ENCODE measurements at places on chromosomes 3 and 15. TPM values are rescaled to one million over a fixed set of nuclear protein-coding genes. Genes with fewer than 3 reads are reported as not detected.
A peak's percentile ranks its signal among the peaks of the same experiment; 100 is the strongest.

- no peaks in the 10 kb centered on the region for H3K4me1 ChIP-seq
- H3K27ac ChIP-seq = no peak overlapping the region
- no peak for DNase-seq
- no peaks in the 10 kb centered on the region for H3K27me3 ChIP-seq
- H3K4me3 ChIP-seq = no peak overlapping the region
- H3K36me3 ChIP-seq = no peaks in the 10 kb centered on the region
Observed at GRCh38 chr15:49096090-49096750, 50.0 kb upstream of the SECISBP2L start.

GRCh38 chr15:30783019-30783418, 120.7 kb upstream of the FAN1 start:
- no peak overlapping the region for H3K27ac ChIP-seq
- H3K4me3 ChIP-seq = no peak overlapping the region
- peaks cover 13% of the 10 kb centered on the region for H3K27me3 ChIP-seq
- H3K4me1 ChIP-seq = no peaks in the 10 kb centered on the region

Gene CFAP91
- total RNA-seq = not detected

GRCh38 chr15:89533861-89534544, 37.6 kb upstream of the RHCG start:
- no peak overlapping the region for H3K27ac ChIP-seq
- H3K36me3 ChIP-seq = peaks cover 9% of the 10 kb centered on the region
- peaks cover 40% of the 10 kb centered on the region for H3K27me3 ChIP-seq
- no peaks in the 10 kb centered on the region for H3K4me1 ChIP-seq
- H3K4me3 ChIP-seq = no peak overlapping the region

DNA sequence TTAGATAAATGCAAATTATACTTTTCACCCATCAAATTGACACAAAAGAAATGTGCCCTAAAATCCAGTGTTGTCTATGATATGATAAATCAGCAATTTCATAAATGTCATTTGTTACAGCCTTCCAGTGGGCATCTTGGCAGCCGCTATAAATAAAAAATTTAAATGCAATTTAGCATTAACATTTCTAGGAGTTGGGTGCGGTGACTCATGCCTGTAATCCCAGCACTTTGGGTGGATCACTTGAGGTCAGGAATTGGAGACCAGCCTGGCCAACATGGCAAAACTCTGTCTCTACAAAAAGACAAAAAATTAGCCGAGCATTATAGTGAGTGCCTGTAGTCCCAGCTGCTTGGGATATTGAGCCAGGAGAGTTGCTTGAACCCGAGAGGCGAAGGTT, 65.9 kb upstream of the POMGNT2 start:
- H3K27ac ChIP-seq = no peak overlapping the region
- no peak overlapping the region for H3K4me3 ChIP-seq
- H3K27me3 ChIP-seq = no peaks in the 10 kb centered on the region
- H3K36me3 ChIP-seq = peaks cover 16% of the 10 kb centered on the region

DNA sequence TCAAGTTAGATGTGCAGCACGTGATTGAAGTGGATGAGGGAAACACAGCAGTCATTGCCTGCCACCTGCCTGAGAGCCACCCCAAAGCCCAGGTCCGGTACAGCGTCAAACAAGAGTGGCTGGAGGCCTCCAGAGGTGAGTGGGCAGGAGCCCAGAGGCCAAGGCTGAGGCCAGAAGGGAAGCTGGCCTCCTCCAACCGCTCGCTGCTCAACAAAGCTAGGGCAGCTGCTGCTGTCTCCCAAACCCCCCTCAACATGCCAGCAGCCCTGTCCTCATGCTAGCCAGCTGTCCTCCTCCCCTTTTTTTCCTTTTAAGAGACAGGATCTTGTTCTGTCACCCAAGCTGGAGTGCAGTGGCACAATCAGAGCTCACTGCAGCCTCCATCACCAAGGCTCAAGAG, 57.0 kb downstream of the BOC start:
- H3K27ac ChIP-seq = no peak overlapping the region
- no peak overlapping the region for H3K4me3 ChIP-seq
- no peaks in the 10 kb centered on the region for H3K4me1 ChIP-seq

GRCh38 chr3:48927928-48928327, 9.3 kb downstream of the ARIH2 start:
- DNase-seq = no peak
- peak overlapping the region; percentile 56 for H3K27ac ChIP-seq
- peak overlapping the region; percentile 65 for H3K4me3 ChIP-seq
- peaks cover 31% of the 10 kb centered on the region for H3K36me3 ChIP-seq
- no peaks in the 10 kb centered on the region for H3K27me3 ChIP-seq

DNA sequence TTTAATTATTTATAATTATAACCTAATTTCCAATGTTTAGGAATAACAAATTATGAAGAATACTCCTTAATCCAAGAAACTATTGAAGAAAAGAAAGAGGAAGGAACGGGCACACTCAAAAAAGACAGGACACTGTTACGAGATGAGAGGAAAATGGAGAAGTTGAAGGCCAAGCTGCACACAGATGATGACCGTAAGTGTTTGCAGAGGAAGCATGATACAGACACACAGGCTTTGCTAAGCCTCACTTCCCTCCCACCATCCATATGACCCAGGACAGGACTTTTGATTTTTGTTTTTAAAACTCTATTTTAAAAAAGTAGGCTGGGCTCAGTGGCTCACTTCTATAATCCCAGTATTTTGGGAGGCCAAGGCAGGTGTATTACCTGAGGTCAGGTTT, 389.4 kb upstream of the TPM1 start:
- DNase-seq = peak; percentile 22
- H3K4me1 ChIP-seq = no peaks in the 10 kb centered on the region
- H3K36me3 ChIP-seq = no peaks in the 10 kb centered on the region

DNA sequence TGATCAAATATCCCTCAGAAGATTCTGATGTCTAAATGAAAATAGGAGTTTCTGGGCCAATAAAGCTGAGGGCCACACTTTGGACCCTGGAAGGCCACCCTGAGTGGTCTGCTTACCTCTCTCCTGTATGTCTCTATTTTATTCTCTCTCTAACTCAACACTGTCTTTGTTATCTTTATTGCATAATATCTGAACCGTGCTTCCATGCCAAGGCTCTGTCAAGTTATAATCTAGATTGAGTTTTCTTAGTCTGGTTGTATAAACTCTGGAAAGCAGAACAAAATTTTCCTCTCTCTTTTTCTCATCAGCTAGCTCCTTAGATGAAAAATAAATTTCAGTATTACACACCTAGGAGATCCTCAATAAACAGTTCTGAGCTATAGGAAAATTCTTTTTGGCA, 36.2 kb upstream of the ACTL6A start:
- H3K27ac ChIP-seq = no peak overlapping the region
- no peak overlapping the region for H3K4me3 ChIP-seq
- no peaks in the 10 kb centered on the region for H3K4me1 ChIP-seq
- DNase-seq = no peak
- H3K36me3 ChIP-seq = no peaks in the 10 kb centered on the region
- peaks cover 15% of the 10 kb centered on the region for H3K27me3 ChIP-seq

- H3K4me3 ChIP-seq = peak overlapping the region; percentile 89
- H3K4me1 ChIP-seq = peaks cover 35% of the 10 kb centered on the region
- peaks cover 8% of the 10 kb centered on the region for H3K27me3 ChIP-seq
Observed at GRCh38 chr15:83108266-83109219, 1.1 kb downstream of the TM6SF1 start.

Gene CSTA
- not detected for total RNA-seq

DNA sequence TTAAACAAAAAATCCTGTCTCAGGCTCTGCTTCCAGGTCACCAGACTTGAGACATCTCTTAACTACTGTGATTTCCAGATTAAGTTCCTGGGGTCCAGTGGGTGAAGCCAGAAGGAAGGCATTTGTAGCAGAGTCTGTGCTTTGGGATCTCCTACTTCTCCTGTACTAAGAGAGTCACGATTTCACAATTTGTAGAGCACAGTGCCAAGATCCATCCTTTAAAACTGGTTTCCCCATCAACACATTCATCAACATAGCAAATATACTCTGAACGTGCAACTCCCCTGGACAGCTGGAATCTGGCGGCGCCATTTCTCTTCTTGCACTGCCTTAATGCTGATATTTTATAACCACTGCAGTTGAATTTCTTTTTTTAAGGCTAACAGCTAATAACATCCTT, 33.2 kb downstream of the CDCP1 start:
- H3K36me3 ChIP-seq = no peaks in the 10 kb centered on the region
- no peak overlapping the region for H3K27ac ChIP-seq
- DNase-seq = no peak
- H3K4me1 ChIP-seq = peaks cover 23% of the 10 kb centered on the region

Gene CPN2
- not detected for total RNA-seq

GRCh38 chr3:30768046-30768445, 126.4 kb downstream of the GADL1 start:
- H3K27ac ChIP-seq = no peak overlapping the region
- no peak for DNase-seq
- H3K4me1 ChIP-seq = no peaks in the 10 kb centered on the region
- no peak overlapping the region for H3K4me3 ChIP-seq

- H3K36me3 ChIP-seq = no peaks in the 10 kb centered on the region
- H3K27ac ChIP-seq = no peak overlapping the region
- no peak for DNase-seq
- H3K4me3 ChIP-seq = no peak overlapping the region
Observed at GRCh38 chr3:81352867-81353266, 408.6 kb downstream of the GBE1 start.

- H3K4me3 ChIP-seq = no peak overlapping the region
- H3K4me1 ChIP-seq = peaks cover 6% of the 10 kb centered on the region
- no peak overlapping the region for H3K27ac ChIP-seq
- DNase-seq = no peak
- H3K27me3 ChIP-seq = peaks cover 36% of the 10 kb centered on the region
Observed at GRCh38 chr15:83300826-83301225, 16.4 kb upstream of the BNC1 start.

DNA sequence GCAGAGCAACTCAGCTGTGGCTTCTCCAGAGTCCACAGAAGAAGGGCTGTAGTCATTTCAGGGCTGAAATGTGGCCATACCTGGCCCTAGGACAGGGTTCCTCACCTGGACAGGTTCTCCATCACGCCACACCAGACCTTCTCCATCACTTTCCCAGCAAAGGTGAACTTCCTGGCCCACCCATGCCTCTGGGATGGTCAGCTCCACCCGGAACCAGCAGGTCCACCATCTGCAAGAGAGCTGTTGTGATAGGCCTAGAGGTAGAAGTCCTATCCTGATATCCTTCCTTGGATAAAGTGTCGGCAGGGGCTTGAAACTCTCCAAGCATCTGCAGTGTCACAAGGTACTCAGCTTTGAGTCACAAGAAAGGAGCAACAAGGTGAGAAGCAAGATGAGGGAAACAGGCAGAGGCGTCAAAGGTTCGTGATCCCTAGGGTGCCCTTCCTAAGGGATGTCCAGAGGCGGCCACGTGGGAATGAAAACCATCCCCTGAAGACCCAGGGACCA, 948 bp downstream of the MAN2C1 start:
- no peak for DNase-seq
- no peaks in the 10 kb centered on the region for H3K27me3 ChIP-seq
- peaks cover 25% of the 10 kb centered on the region for H3K4me1 ChIP-seq
- peak overlapping the region; percentile 92 for H3K4me3 ChIP-seq

- DNase-seq = no peak
- peak overlapping the region; percentile 1 for H3K4me3 ChIP-seq
- no peak overlapping the region for H3K27ac ChIP-seq
- peaks cover 35% of the 10 kb centered on the region for H3K27me3 ChIP-seq
- H3K4me1 ChIP-seq = no peaks in the 10 kb centered on the region
Observed at GRCh38 chr3:99637368-99638111, 854 bp upstream of the COL8A1 start.

GRCh38 chr3:3586843-3587646, 212.2 kb upstream of the LRRN1 start:
- H3K27ac ChIP-seq = no peak overlapping the region
- no peaks in the 10 kb centered on the region for H3K36me3 ChIP-seq
- no peak overlapping the region for H3K4me3 ChIP-seq
- peaks cover 5% of the 10 kb centered on the region for H3K4me1 ChIP-seq
- no peaks in the 10 kb centered on the region for H3K27me3 ChIP-seq
- no peak for DNase-seq
